ENCODE measurements at places on chromosomes 3 and 15.

- DNase-seq: no peak
Observed at GRCh38 chr3:27079427-27080257, 289.5 kb downstream of the NEK10 start.

DNA sequence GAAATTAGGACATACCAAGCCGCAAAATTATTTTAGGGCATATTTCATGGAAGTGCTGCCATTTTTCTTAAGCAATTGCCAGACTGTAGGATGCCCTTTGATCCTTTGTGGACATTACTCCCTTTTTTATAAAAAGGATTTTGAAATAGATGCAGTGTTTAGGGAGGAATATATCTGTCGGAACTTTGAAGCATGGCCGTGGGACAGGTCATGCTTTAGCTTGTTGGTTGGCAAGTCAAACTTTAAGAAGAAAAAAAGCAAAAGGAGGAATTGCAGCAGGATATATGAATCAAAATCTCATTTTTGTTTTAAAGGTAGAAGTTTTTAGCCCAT, 122.1 kb downstream of the MCTP2 start:
- no peak for DNase-seq

- DNase-seq: no peak
Observed at GRCh38 chr3:23659840-23660430, 145.8 kb upstream of the UBE2E1 start.

- no peak for DNase-seq
Observed at GRCh38 chr3:142315083-142315482, 89.7 kb upstream of the GK5 start.

DNA sequence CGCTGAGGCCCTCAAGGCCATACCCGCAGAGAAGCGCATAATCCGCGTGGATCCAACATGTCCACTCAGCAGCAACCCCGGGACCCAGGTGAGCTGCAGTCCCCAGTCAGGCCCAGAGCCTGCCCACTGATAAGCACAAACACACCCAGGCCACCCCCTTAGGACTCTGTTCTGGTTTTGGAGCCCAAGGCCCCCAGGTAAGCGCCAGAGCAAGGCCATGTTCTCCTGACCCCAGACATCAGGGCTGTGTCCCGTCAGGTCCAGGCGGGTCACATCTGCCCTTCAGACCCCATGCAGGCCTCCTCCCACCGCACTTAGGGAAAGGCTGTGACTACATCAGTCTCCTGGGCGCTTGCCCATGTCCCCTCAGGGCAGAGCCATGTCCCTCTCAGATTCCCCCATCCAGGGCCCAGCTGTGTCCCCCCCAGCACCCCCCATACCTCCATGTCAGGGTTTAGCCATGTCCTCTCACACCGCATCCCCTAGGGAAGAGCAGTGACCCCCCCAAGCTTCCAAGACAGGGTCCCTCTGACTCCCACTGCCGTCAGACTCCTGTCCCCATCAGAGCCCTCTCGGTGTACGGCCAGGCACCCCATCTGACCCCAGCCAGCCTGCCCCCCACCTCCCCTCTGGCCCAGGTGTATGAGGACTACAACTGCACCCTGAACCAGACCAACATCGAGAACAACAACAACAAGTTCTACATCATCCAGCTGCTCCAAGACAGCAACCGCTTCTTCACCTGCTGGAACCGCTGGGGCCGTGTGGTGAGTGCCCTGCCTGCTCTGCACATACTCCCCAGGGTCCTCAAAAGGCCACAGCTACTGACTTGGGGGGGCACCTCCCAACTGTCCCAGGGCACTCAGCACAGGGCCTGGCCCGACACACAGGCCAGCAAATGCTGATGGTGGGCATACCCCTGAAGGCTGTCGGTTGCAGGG, 1.6 kb downstream of the PARP3 start:
- no peak for DNase-seq

DNA sequence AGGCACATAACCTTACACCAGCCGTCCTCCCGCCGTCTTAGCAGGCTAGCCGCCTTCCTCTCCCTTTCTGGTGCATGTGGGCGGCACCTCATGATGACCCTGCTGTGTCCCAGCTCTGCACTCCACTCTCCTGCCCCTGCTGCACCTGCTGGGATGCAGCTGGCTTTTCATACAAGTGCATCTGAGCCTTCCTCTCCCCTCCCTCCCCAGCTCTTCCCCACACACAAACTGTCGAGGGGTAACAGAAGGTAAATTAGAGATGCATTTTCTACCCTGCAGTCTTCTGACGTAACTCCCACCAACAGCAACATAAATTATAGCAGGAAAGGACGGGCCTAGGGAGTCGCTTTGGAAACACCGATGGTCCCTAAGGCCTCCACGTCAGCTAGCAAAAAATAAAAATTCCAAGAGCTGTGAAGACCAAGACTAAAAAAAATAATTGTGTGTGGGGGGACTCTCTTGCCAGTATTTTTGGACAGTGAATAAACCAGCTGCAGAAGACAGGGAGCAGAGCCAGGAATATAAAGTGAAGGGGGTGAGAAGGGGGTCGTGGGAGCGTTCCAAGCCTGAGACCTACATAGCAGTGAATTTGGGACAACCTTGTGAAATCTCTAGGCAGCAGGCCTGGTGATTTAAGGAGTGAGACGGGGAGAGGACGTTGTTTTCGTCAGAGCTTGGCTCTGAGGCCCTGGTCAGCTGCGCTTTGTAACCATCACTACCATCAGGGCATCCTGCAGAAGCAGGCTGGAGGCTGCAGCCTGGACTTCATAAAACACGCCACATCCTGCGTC, 216.2 kb downstream of the ADAMTS17 start:
- DNase-seq: no peak

Measured in common myeloid progenitor, CD34-positive (primary cell).